Caco-2 (cell line): ENCODE measurements at places on chromosomes 2 and 18. TPM values are rescaled to one million over a fixed set of nuclear protein-coding genes. Genes with fewer than 3 reads are reported as not detected.

Gene ALPP
- total RNA-seq = 4.9 and 5.8 TPM in 2 replicates

Gene ACVR1C
- total RNA-seq = 2.0 and 2.1 TPM in 2 replicates

Gene SERTAD2
- 25.1 and 25.8 TPM in 2 replicates for total RNA-seq

Gene NCKAP5
- 3.5 and 3.8 TPM in 2 replicates for total RNA-seq

Gene CABYR
- total RNA-seq = 3.3 and 4.4 TPM in 2 replicates

DNA sequence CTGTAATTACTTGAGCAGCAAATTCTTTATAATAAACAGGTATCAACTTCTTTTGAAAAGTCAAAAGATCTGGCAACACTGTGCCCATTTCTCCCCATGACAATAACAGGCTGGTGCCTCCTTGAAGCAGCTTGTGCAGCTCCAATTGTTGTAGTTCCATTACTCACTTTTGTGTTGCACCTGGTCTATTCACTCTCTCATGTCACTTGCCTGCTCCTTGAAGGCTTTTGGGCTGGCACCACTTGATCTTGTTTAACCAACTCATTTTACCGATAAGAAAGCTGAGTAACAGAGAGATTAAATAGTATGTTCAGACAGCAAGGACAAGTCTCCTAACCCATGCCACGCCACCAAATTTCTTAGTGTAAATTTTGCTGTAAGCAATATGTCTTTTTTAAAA is 314.5 kb downstream of the OSR1 start:
- no peak for DNase-seq

- DNase-seq = no peak
Observed at GRCh38 chr2:143835481-143835880, 684.4 kb downstream of the ZEB2 start.

- DNase-seq = no peak
Observed at GRCh38 chr18:24702001-24702515, 241.6 kb downstream of the HRH4 start.

GRCh38 chr18:2657788-2658458 is 2.4 kb downstream of the SMCHD1 start:
- no peak for DNase-seq

- no peak for DNase-seq
Observed at GRCh38 chr18:577643-578375, 2.4 kb upstream of the CETN1 start.

GRCh38 chr2:195967336-195967735 is 101.3 kb downstream of the DNAH7 start:
- DNase-seq = no peak
